Vagina (tissue), 2 donors: ENCODE measurements at places on chromosomes 6 and 20.

- H3K4me3 ChIP-seq: no peak overlapping the region
- no peak overlapping the region for H3K27ac ChIP-seq
- H3K4me1 ChIP-seq: no peaks in the 10 kb centered on the region
- H3K36me3 ChIP-seq: no peaks in the 10 kb centered on the region
Measured at GRCh38 chr6:100289285-100289684, 175.4 kb downstream of the SIM1 start.

DNA sequence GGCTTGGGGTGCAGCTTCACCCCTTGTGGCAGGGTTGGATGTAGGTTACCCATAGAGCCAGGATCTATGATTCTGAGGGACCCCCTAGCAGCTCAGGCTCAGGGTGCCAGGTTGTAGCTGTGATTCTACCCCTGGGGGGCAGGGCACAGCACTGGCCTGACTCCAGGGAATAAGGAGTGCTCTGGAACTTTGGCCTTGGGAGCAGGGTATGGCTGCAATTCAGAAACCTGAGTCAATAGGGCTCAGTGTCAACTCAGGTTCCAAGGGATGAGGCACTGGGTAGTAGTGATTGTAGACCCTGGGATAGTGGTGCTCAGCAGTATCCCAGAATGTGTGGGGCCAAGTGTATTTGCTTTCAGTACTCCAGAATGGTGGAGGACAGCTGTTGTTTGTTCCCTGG lies 8.6 kb downstream of the FHL5 start:
- H3K36me3 ChIP-seq: no peaks in the 10 kb centered on the region
- DNase-seq: no peak
- H3K27ac ChIP-seq: no peak overlapping the region
- no peak overlapping the region for H3K4me3 ChIP-seq
- no peaks in the 10 kb centered on the region for H3K27me3 ChIP-seq

DNA sequence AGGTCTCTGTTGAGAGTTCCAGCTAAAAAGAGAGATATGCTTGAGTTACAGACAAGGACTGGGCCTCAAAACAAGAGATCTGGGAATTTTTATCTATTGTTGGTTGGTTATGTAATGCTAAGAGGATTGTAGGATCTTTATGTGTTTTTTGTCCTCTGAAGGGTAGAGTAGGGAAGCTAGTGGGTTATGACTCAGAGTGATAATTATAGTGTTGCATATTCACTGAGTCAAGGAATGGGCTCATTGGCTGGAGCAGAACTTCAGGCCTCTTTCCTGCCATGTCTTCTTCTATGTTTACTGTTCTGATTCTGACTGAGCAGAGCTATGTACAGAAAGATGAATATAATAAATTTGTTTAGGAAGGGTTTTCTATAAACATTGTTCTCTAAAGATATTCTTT lies 66.1 kb upstream of the NOX3 start:
- no peak overlapping the region for H3K27ac ChIP-seq
- no peaks in the 10 kb centered on the region for H3K4me1 ChIP-seq

GRCh38 chr6:43708860-43709653 lies 21.5 kb upstream of the MRPS18A start:
- H3K27me3 ChIP-seq: no peaks in the 10 kb centered on the region
- no peak overlapping the region for H3K4me3 ChIP-seq
- peak overlapping the region; percentile 86 for H3K27ac ChIP-seq
- no peaks in the 10 kb centered on the region for H3K36me3 ChIP-seq

- H3K4me3 ChIP-seq: no peak overlapping the region
- DNase-seq: no peak
- no peaks in the 10 kb centered on the region for H3K27me3 ChIP-seq
- H3K4me1 ChIP-seq: peaks cover 42% of the 10 kb centered on the region
- no peaks in the 10 kb centered on the region for H3K36me3 ChIP-seq
Measured at GRCh38 chr6:4930025-4930691, 73.7 kb downstream of the RPP40 start.

GRCh38 chr20:44969300-44969894 lies 3.1 kb downstream of the STK4 start:
- peaks cover 6% of the 10 kb centered on the region for H3K36me3 ChIP-seq
- peak overlapping the region; percentile 1 for H3K27ac ChIP-seq
- no peaks in the 10 kb centered on the region for H3K27me3 ChIP-seq
- no peak overlapping the region for H3K4me3 ChIP-seq
- DNase-seq: no peak

DNA sequence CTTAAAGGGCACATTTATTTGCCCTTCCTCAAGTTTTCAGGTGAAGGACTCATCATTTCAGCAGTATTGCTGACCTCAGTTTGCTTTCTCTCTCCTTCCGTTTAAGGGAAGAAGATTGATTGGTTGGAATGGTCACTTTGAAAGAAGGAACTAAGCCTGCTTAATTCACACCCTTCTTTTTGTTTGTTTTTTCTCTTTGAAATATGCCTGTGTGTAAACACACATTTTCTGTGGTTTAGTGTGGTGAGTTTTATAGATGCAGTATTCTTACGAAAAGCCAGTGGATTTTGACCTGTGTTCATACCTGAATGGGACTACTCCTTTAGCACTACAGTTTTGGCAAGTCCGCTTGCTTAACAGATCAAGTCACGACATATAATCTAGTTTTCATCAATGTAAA lies 548.8 kb upstream of the EPHA7 start:
- H3K4me3 ChIP-seq: no peak overlapping the region
- H3K27me3 ChIP-seq: no peaks in the 10 kb centered on the region
- no peaks in the 10 kb centered on the region for H3K36me3 ChIP-seq
- no peak overlapping the region for H3K27ac ChIP-seq
- no peak for DNase-seq

DNA sequence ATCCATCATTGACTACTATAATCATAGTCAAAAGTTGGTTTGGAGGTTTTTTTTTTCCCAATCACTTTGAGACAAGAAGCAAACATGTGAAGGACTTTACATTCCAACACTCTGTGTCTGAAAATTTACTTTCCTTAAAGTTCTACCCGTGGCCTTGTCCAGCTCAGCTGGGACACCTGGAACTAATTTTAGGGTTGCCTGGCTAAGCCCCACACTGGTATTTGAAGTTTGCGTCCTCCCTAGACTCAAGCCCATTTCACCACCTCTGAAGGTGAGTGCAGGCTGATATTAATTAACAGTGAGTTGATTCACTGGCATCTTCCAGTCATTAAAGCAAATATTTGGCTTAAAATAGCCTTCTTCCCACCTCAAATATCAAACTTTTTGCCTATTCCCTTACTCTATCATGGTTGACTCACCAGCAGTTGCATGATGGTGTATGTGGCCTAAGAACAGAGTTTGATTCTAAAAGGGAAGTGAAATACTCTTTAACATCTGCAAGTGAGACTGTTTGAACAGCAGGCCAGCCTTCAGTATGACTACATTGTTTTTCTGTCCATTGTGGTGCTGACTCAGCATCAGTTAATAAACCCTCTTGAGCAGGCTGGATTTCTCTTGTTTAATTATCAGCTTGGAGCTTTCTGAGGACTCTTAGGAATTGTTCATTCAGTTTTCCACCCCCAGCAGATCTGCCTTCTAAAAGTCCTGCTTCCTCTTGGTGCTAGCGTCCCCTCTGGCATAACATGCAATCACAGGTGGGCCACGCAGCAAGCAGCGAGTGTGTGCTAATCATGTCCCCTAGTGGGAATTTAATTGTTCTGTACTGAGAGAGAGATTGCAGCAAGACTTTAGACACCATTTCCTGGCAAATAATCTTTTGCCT lies 1.8 kb upstream of the PRDM1 start:
- DNase-seq: no peak
- no peaks in the 10 kb centered on the region for H3K27me3 ChIP-seq
- no peak overlapping the region for H3K4me3 ChIP-seq

GRCh38 chr6:106612671-106613416 lies 16.5 kb downstream of the RTN4IP1 start:
- H3K27ac ChIP-seq: no peak overlapping the region
- no peaks in the 10 kb centered on the region for H3K36me3 ChIP-seq
- H3K4me3 ChIP-seq: no peak overlapping the region
- H3K4me1 ChIP-seq: no peaks in the 10 kb centered on the region

DNA sequence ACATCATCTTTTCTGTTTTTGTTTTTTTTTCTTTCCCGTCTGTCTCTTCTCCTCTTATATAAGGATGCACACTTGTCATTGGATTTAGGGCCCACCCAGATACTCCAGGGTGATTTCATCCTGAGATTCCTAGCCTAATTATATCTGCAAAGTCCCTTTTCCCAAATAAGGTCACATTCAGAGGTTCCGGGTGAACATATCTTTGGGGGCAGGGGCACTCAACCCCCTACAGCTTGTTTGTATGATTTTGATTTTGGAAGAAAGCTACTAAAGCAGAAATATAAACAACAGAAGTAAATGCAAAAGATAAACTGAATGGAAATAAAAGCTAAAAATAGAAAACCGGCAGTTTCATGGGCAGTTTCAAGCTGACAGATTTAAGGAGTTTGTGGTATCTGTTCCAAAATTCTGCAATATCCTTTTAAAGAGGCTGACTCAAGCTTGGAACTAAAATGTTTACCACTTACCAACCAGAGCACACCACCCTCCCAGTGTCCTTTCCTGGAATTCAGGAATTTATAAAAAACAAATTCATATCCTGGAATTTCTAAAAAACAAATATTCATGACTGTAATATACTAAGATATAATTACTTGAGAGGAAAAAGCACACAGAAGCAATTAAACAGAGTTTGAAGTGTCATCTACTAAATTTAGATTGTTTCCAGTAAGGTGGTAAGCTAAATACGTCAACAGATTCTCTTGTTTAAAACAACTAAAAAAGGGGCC lies 100.0 kb upstream of the CARMIL1 start:
- H3K36me3 ChIP-seq: no peaks in the 10 kb centered on the region
- peak overlapping the region; percentile 87 for H3K27ac ChIP-seq
- H3K4me1 ChIP-seq: peaks cover 24% of the 10 kb centered on the region
- no peak overlapping the region for H3K4me3 ChIP-seq

DNA sequence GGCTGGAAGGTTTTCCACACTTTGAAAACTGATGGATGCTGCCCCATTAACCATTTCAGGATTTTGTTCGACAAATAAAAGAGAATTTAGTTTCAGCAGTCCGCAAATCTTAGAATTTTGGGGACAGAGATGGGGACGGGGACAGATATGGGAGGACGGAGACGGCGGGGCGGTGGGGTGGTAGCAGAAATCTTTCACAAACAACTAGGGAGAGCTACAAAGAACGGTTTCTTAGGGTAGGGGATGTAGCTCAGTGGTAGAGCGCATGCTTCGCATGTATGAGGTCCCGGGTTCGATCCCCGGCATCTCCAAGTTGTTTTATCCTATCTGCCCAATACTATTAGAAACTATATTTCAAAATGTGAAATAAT lies 15.1 kb downstream of the HMGN4 start:
- no peak for DNase-seq
- no peaks in the 10 kb centered on the region for H3K36me3 ChIP-seq
- H3K4me3 ChIP-seq: peak overlapping the region; percentile 49
- H3K27ac ChIP-seq: peak overlapping the region; percentile 91

DNA sequence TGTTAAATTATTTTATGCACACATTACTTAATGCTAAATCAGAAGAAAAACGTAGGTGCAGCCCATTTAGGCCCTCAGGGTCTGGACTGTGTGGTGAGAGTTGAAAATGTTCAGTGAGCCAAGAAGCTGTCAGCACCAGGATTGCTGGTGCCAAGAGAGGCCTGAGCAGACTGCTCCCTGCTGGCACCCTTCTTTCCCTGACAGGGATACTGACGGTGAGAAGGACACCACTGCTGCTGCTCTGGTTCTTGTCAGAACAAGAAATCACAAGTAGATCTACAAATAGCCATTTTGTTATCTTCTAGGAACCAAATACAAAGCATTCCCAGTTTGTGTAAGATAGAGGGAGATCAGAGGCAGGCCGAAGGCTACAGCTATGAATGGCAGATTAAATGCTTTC lies 48.7 kb upstream of the CRISP1 start:
- H3K27ac ChIP-seq: no peak overlapping the region
- H3K4me3 ChIP-seq: no peak overlapping the region
- no peaks in the 10 kb centered on the region for H3K36me3 ChIP-seq
- H3K27me3 ChIP-seq: no peaks in the 10 kb centered on the region
- H3K4me1 ChIP-seq: no peaks in the 10 kb centered on the region

DNA sequence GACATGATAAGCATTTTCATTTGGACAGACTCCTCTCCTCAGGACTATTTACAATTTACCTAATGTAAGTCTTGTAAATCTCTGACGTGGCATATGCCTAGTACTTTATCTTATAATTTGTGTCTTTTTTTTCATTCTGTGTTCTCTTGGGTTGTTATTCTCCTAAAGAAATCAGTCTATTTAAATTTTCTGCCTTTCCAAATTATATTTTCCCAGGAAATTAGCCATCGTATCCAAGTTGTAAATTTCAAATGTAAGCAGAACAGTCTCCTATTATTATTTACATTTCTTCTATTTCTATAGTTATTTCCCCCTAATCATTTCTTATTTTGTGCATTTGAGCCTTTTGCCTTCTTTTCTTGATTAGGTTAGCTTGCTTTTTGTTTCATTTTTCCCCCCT lies 17.5 kb upstream of the BCAS4 start:
- no peak overlapping the region for H3K27ac ChIP-seq
- no peaks in the 10 kb centered on the region for H3K36me3 ChIP-seq
- no peak for DNase-seq
- no peak overlapping the region for H3K4me3 ChIP-seq
- H3K27me3 ChIP-seq: no peaks in the 10 kb centered on the region

GRCh38 chr6:81894788-81895271 lies 142.3 kb upstream of the TENT5A start:
- no peak for DNase-seq
- H3K4me3 ChIP-seq: no peak overlapping the region
- H3K36me3 ChIP-seq: no peaks in the 10 kb centered on the region
- H3K4me1 ChIP-seq: no peaks in the 10 kb centered on the region

DNA sequence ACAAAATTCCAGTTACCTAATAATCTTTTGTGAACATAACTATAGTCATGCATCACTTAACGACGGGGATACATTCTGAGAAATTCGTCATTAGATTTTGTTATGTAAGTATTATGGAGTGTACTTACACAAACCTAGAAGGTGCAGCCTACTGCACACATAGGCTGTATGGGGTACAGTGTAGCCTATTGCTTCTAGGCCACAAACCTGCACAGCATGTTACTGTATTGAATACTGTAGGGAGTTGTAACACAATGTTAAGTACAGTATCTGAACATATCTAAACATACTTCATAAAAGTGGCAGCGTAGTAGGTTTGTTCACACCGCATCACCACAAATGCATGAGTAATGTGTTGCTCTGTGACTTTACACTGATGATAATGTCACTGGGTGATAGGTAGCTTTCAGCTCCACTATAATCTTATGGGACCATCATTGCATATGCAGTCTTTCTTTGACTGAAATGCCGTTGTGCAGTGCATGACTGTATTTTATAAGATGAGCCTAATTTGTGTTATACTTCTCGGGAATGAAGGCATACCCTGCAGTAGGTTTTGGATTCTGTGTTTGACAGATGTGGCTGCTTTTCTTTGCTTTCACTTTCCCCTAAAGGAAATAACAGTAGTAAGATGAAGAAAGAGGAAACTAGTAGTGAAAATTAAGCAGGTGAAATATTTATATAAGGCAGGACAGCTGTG lies 365.6 kb downstream of the FARS2 start:
- H3K27me3 ChIP-seq: no peaks in the 10 kb centered on the region
- H3K4me1 ChIP-seq: no peaks in the 10 kb centered on the region
- no peak for DNase-seq
- no peaks in the 10 kb centered on the region for H3K36me3 ChIP-seq
